Activated naive CD4-positive, alpha-beta T cell treated with Interleukin-2 at 50 U/mL for 16 hours (primary cell): ENCODE measurements at places on chromosomes 2 and 18.

DNA sequence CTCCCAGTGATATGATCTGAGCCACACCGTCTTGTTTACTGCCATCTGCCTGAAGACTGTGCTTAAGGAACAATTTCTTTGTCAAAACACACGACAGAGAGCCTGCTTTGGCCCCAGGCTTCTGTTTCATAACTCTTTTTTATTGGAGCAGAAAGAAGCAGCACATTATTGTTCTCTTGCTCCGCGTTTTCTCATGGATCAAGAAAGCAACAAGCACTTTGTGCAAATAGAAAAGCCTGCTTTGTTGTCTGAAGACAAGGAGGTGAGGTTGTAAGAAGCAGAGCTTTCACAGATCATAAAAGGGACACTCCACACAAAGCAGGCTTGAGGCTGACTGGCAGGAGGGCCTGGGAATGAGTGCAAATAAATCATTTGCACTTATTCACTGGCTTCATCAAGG is 118.3 kb upstream of the FAM136A start:
- no peak for DNase-seq

- no peak for DNase-seq
Measured at GRCh38 chr2:130303169-130303568, 39.5 kb upstream of the IMP4 start.

GRCh38 chr2:120203251-120204021 is 19.8 kb downstream of the TMEM185B start:
- DNase-seq: no peak

GRCh38 chr2:24021122-24021998 is 11.5 kb downstream of the MFSD2B start:
- DNase-seq: no peak

DNA sequence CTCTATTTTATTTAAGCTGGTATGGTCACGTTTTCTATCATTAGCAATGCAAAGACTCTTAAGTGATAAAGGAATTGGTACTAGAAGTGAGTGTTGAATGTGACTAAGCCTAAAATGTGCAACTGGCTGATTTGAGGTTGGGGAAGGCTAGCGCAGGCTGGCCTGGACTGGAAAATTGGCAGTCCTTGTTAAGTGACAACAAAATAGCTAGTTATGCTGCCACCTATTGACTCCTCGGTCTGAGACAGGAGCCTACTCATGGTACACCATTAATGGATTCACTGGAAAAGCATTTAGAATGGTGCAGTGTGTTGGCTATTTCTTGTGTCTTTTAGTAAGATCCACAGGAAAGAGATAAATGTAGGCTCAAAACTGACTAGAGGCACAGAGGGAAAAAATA is 5.7 kb upstream of the WIPF1 start:
- peak; percentile 54 for DNase-seq

DNA sequence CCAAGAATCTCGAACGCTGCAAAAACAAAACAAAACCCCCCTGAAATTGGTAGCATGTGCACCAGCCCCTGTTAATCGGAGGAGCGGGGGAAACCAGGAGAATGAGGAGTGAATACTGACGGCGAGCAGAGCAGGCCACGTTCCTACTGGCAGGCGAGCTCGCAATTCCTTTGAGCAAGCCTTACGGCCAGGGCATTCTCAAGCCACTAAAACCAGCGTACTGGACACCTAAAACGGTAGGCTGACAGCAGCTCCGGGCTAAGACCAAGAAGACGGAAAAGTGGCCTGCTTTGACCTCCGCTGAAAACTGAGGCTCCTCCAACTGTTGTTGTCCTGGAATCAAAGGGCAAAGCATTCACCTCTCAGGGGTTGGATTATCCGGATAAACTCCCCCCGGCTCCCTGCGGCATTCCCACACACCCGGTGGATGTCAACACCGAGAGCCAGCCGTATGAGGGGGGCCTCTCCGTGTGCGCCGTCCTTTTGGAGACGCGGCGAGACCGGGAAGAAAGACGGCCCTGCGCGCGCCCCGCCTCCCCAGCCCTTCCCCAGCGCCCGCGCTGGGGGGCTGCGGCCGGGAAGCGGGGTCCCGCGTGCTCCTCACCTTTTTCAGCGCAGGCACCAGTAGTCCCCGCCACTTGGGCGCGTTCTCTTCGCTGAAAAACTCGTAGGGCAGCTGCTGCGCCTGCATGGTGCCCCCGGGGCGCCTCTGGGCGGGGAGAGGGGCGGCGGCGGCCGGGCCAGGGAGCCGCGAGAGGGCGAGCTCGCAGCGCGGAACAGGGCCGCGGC is 925 bp downstream of the SOS1 start:
- DNase-seq: peak; percentile 66

DNA sequence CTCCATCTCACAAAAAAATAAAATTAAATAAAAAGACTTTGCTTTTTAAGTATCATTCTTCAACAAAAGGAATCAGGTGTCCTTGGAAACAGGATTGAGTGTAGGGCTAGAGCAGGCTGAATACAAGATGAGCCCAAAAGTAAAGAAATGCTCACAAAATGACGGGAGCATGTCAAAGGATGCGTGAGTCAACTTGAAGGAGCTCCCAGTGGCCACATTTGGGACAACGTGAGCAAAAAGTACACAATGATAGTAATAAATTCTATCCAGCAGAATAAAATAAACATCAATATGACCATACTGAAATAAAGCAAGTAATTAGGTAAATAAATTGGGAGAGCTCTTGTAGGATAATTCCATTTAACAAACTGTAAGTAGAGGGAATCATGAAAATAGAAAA is 220.7 kb downstream of the PHLPP1 start:
- no peak for DNase-seq

DNA sequence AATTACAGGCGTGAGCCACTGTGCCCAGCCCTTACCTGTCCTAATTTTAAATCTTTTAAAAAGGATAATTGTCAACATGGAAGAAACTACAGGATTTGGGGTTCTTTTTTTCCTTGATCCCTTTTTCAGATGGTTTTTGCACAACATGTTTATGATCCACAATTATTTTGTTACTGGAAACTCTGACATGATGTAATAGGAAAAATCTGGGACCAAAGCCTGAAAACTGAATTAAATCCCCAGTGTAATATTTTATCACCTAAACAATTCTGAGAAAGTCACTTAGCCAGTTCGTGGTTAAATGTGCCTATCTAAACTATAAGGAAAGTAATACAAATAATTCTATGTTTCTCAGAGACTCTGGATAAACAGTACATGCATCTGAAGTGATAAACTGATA is 1649.7 kb downstream of the LRP1B start:
- DNase-seq: no peak

DNA sequence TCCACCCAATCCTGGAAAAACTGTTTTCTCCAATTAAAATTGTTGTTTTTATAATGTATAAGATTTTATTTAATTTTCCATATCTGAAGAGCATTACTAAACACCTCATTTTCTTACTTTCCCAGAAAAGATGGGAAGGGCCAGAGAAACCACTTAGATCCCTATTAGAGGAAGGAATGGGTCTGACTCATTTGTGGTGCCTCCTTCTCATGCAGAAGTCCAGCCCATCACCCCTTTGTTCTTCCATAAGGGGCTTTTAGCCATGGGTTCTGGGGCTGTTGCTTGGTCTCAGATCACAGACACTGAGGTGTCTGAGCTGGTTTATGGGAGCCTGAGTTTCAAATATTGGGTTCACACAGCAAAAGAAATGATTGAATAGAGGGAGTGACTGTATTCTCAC is 152.2 kb downstream of the ESCO1 start:
- no peak for DNase-seq

DNA sequence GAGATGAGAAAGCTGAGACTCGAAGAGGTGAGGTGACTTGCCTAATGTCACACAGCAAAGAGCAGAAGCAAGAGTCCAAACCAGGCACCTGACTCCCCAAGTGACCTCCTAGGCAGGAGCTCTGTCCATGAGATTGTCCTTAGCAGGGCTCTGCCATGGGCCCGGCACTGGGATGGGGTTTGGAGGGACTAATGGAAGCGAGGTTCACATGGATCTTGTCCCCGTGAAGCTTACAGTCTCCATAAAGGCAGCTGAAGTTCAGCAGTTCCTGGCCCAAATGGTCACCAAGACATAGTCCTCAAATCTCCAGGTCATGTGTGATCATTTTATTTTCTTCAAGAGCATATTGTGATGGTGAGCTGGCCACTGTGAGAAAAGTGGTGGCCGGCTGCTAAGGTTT is 57.0 kb upstream of the AFF3 start:
- DNase-seq: no peak

DNA sequence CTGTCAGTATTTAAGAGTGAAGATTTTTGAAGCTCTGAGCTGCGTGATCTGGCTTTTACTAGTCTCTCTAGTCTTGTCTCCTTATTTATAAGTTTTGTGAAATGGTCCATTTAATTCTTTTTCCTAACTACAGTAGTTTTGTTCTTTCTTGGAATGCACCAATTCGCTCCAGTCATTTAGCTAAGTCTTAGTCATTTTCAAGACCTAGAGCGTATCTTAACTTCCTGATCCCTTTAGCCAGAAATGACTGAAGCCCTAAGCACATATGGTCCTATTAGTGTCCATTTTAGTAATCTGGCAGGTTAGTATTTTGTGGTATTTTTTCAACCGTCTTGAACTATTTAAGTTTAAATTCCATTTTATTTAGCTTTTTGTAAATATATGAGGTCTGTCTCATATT is 3.6 kb downstream of the BIRC6 start:
- DNase-seq: no peak

DNA sequence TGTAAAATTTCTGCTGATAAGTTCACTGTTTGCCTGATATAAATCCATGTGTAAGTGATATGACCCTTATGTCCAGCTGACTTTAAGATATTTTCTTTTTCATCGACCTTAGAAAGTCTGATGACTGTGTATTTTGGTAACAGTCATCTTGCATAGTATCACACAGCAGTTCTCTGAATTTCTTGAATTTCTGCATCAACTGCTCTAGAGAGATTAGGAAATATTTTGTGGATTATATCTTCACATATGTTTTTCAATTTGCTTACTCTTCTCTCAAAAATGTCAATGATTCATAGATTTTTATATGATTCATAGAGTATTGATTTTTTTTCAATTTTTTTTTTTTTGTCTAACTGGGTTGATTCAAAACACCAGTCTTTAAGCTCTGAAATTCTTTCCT is 945.3 kb downstream of the TRIB2 start:
- DNase-seq: no peak

GRCh38 chr2:58427572-58428095 is 186.5 kb upstream of the FANCL start:
- no peak for DNase-seq

DNA sequence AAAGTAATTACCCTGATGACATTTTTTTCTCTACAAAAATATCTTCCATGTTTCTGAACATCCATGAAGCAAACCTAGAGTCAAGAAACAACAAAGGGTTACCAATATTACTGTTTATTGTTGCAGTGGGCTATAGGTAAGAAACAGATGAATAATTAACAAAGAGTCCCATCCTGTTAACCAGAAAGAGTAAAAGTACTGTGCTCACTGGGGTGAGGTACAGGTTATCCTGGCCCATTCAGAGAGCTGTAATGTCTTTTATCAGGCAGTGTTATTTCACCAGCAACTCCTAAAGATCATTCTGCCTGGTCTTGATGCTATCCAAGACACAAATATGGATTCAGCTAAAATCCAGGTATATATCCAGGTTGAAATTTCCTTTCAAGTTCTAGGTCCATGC is 754.9 kb downstream of the SATB2 start:
- DNase-seq: no peak

DNA sequence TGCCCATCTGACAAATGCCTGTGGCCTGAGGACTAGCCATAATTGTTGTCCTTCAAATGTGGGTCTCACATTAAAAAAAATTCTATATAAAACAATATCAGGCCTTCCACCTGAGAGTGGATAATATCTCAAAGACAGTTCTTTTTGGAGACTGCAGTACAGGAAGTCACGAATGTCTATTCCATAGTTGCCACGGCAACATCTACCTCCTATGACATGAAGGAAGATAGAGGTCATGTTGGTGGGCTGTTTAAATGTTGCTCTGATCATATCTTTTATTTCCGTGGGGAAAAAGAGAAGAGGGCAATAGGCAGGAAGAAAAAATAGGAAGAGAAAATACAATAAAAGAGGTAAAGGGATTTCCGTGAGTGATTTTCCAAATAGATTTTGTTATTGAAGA is 151.8 kb downstream of the ARL6IP6 start:
- DNase-seq: no peak

DNA sequence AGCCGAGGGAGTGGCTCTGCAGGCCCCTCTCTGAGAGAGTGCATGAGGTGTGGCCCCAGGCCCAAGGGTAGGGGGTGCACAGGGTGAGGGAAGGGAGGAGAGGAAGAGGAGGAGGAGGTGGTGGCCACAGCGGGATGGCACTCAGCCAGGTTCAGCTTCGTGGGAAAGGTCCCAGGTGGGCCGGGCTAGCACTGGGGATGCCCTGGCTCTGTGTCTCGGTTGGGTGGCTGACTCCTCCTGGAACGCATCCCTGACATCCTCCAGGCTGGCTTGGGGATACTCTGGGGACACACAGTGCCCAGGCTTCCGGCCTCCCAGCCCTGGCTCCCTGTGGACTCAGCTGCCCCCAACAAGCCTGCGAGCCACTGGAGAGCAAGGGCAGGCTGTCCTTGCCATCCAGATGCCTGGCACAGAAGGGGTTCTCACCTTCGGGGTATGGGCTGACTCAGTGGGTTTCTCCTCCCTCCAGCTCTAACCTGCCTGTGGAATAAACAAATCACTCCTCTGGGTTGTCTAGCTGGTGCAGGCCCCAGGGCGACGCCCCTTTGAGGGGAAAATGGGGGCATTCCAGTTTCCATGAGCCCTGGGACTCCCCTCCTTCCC is 582 bp upstream of the ZAP70 start:
- peak; percentile 63 for DNase-seq

- peak; percentile 13 for DNase-seq
Measured at GRCh38 chr2:113965644-113966043, 75.8 kb downstream of the ACTR3 start.

GRCh38 chr2:67528320-67528719 is 131.2 kb downstream of the ETAA1 start:
- no peak for DNase-seq

DNA sequence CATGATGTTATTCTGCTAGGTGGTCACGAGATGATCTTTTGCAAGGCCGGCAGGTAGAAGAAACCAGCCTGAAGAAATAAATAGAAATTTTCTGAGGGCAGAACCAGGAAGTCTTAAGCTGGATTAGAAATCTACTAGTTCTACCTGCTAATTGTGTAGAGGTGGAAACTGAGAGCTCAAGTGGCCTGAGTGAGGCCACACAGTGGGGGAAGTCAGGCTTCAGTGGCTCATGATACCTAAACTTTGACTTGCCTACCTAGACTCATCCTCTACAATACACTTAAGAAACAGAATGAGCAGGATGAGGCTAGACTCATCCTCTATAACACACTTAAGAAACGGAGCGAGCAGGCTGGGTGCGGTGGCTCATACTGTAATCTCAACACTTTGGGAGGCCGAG is 134.9 kb upstream of the NDUFV2 start:
- DNase-seq: no peak

- no peak for DNase-seq
Measured at GRCh38 chr2:20525041-20526035, 78.5 kb downstream of the RHOB start.

GRCh38 chr2:128396946-128397345 is 78.3 kb upstream of the HS6ST1 start:
- no peak for DNase-seq

GRCh38 chr2:183000846-183001245 is 37.4 kb downstream of the NCKAP1 start:
- DNase-seq: no peak
